ENCODE measurements at places on chromosomes 7 and 10.

DNA sequence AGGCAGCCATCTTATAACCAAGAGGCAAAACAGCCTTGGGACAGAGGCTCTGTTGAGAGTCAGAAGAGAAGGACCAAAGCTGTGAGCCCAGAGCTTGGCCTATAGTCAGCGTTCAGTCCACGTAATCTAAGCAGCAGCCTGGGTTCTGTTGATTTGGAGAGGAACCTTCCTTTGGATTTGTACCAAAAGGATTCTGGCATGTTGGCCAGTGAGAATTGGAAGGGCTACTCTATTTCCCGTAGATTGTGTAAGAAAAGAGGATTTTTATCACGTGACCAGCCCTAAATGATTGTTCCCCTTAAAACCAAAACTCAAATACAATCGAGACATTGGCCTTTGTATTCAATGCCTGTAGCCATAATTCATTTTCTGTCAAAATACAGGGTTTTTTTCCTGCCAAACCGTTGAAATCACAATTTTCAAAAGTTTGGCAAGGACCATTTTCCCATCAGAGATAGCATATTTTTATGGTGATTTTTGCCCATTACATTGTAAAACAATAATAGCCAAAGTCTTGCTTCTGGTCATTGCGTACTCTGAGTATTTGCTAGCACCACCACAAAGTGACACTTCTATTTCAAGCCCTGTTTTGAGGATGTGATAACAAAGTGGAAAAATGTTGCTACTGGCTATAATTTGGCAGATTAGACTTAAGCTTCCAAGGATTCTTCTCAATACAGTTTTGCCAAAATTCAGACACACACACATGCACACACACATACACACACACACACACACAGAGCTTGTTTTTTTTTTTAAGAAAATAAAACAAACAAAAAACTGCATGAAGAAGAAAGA is 23.1 kb upstream of the BMPER start:
- DNase-seq, result peak; percentile 43

- no peak for DNase-seq
These were observed 134.1 kb downstream of the MAGI2 start for GRCh38 chr7:79319369-79319768.

GRCh38 chr7:45237788-45238461 is 80.3 kb downstream of the RAMP3 start:
- no peak for DNase-seq

DNA sequence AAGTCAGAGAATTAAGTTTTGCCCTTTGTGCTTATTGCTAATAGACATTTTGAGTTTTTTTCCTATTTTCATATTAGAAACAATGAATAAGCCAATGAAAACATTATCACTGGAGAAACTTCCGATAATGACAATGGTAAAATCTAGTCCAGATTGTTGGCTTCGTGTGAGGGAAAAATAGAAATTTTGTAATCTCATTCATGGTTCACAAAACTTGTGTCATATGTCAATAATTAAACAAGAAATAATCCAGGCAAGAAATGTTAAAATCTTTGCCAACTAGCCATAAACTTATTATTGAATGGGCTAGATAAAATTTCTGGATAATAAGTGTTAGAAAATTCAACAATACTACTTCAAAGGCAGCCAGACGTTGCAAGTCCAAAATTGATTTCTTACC is 36.6 kb downstream of the RNLS start:
- DNase-seq, result no peak

GRCh38 chr7:144534655-144535395 is 131.3 kb upstream of the NOBOX start:
- no peak for DNase-seq
